ENCODE measurements at places on chromosomes 5 and 9. TPM values are rescaled to one million over a fixed set of nuclear protein-coding genes. Genes with fewer than 3 reads are reported as not detected.

- DNase-seq, result peak; percentile 26
These were observed 10.9 kb downstream of the HABP4 start for GRCh38 chr9:96460882-96461281.

DNA sequence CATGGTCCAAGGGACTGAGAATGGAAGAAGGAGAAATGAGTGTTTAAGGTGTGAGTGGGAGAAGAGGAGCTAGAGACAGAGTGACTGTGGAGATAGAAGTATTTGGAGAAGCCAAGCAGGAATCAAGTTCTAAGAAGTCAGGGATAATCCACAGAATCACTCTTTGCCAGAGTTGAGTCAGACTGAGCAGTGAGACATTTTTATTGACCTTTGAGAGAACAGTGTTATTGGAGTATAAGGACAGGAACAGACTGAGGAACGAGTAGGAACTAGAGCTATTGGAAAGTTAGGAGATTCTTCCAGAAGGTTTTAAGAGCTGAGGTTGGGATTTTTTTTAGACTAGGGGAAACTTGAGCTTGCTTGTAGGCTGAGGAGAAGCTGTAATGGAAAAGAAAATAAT, 37.2 kb downstream of the RCL1 start:
- no peak for DNase-seq

GRCh38 chr9:122325124-122325523, 45.7 kb upstream of the PTGS1 start:
- no peak for DNase-seq

DNA sequence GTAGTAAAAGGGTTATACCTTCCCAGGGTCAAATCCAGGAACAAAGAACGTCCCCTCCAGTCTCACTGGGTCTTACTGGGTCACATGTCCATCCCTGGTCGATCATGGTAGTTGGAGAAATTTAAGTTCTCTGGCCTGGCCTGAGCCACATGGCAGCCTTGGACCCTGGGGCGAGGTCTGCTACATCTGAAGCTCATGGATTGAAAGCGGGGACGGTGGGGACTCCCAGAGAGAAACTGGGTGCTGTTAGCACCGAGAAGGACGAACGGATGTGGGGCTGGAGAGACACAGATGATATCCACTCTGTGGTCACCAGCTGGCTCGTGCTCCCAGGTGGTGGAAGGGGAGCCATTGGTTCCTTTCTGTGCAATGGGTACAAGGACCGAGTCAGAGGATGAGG, 46.9 kb downstream of the TSPAN17 start:
- no peak for DNase-seq

GRCh38 chr9:34376596-34377403, at the start of gene MYORG:
TSS of gene MYORG (minus strand) at chr9:34376898. CDS start at chr9:34372943, 3,955 bp downstream.
- DNase-seq, result peak; percentile 92

DNA sequence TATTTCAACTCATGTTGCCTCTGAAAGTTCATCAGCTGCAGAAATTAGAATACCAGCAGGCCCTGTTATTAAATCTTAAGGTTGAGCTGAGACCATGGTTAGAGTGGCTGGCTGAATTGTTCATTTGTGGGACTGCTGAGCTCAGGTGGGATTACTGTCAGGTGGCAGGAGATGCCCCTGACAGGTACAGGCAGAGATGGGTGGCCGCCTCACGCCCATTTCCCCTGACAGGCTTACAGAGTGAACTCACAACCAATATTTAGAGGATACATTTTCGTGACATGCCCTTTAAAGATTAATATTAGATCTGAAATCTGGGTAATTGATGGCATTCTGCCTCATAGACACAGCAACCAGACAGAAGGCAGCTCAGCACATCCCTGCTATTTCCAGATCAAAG, 136.0 kb downstream of the MVB12B start:
- DNase-seq, result no peak

DNA sequence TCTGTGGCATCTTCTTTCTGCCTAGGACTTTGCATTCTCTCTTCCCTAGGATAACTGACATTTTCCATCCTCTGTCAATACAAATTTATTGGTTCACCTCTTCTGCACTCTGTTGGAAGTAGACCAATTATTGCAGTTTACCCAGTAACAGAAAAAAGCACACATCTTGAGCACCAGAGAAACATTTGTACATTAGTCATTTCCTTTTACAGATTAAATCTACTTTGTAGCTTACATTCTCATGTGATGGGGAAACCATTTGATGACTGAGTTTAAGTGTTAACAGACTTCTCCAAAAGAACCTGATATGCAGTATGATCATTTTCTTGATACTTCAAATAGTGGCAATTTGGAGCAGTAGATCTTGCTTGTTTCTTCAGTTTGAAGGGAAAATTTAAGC, 1098.8 kb downstream of the DTWD2 start:
- no peak for DNase-seq

DNA sequence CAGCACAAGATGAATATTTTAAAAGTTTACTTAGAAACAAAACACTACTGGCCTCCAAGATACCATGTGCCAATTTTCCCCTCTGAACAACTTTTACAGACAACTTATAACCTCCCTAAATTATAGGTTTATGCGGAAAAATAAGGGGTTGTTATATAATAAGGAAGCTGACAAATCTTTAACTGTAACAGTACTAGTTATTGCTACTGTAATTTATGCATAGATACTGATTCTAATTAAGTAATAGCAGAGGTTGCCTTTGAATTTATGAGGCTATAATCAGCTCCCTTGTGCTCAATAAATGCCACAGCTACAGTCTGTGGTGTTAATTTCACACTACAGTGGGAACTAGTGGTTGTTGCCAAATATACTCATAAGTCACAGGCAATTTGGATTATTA, 291.3 kb upstream of the PCSK5 start:
- DNase-seq, result no peak

DNA sequence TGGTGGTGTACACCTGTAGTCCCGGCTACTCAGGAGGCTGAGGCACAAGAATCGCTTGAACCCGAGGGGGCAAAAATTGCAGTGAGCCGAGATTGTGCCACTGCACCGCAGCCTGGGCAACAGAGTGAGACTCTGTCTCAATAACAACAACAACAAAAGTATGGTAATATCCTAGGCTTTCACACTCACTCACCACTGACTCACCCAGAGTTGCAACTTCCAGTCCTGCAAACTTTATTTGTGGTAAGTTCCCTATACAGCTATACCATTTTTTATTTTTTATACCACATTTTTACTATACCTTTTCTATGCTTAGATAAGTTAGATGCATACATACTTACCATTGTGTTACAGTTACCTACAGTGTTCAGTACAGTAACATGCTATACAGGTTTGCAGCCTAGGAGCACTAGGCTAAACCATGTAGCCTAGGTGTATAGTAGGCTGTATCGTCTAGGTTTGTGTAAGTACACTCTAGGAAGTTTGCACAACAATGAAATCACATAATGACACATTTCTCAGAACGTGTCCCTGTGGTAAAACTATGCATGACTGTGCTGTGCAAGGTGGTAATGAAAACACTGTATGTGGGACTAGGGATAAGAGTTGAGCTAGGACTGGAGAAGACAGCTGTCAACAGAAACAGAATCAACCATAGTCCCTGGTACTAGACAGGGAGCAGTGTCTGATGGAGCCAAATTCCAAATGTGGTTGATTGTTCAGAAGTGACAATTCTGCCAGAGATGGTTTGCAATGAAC, 109.5 kb upstream of the RAD23B start:
- DNase-seq, result no peak

Gene CYSRT1
- total RNA-seq, result 0.21 TPM

Gene CEL
- total RNA-seq, result 0.11 TPM
